ENCODE measurements at places on chromosomes 12 and 14. TPM values are rescaled to one million over a fixed set of nuclear protein-coding genes. Genes with fewer than 3 reads are reported as not detected.

DNA sequence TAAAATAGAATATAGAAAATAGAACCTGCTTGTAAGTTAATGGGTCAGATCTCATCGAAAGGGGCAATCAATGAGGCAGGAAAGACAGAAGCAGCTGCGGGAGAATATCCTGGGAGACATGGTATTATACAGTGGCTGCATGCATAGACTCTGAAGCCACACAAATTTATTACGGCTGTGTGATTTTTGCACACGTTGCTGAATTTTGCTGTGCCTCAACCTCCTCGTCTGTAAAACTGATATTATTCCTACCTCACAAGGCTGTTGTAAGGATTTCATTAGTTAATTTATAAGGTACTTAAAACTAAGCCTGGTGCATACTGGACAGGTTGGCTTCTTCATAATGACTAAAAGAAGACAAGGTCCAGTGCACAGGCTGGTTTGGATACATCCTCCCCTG, 52.3 kb downstream of the ARMH4 start:
- no peak for DNase-seq

GRCh38 chr12:18183141-18183540, 78.2 kb upstream of the PIK3C2G start:
- no peak for DNase-seq

DNA sequence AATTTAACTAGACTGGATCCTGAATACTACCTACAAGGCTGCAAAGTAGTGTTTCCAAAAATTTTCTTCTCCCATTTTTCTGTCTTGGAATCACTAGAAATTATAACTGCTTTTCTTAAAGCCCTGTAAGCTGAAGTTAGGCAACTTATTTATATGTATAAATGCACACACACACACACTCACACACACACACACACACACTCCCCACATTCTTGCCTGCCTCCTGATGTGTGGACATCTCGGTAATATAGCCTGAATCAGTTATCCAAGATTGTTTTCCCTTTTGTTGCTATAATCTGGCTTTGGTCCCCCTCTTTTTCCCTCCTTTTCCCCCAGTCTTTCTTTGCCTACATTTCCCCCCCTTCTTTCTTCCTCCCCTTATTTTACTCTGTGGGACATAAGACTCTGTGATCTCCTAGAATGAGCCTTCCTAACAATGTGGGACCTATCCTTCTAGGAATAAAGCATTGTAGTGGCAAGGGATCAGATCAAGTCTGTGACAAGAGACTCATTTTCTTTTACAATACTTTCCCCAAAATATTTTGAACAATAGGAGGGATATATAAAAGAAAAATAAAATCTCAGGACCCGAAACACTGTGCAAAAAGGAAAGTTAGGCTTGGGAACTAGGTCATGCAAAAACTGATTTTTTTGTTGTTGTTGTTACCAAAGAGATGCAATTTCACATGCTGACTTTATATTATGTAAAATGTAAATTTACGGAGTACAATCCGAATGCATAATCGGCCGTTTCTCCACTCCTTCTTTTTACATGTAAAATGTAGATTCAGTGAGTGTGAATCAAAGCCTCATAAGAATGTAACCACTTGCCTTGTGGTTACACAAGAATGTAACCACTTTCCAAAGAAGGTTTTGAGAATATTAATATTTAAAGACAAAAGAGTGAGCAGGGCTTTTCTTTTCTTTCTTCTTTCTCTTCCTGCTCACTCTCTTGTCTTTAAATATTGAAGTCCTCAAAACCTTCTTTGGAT, 26.3 kb upstream of the CD69 start:
- no peak for DNase-seq

- no peak for DNase-seq
Observed at GRCh38 chr12:50999093-50999492, 27.1 kb downstream of the SLC11A2 start.

DNA sequence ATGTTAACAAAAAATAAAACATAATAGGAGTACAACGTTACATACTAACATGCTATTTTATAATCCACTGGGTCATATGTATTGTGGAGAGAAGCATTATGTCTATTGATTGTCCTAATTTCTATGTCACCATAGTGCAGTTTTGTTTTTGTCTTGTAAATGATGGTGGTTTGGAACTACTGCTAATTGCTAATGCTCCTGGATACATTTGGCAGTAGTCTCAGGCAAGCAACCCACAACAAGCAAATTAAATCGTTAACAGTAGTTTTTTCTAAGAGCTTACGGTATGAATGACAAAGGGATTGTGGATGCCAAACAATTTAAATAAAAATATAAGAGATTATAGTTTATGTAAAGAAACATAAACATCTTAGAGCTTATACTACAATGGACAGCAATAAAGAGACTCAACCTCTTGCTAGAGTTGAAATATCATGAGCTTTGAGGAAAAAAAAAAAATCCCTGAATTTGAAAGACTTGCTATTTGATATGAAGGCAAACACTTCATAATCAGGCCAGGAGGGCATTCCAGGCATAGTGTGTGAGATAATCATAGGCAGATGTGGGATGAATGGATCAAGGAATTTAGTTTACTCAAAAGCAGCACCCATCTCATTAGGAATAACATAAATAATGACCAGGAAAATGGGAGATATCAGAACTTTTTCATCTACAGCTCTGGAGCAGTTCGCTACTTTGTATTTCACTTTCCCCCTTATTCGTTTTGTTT, 181.3 kb downstream of the CCDC59 start:
- DNase-seq = no peak

GRCh38 chr12:116247377-116247776, 30.1 kb downstream of the MED13L start:
- peak; percentile 76 for DNase-seq

Gene WDR89
- 23.5 TPM for total RNA-seq

Gene BATF
- not detected for total RNA-seq

Gene TEAD4
- 1.6 TPM for total RNA-seq

Gene NKX2-8
- not detected for total RNA-seq

Gene CREBL2
- 30.8 TPM for total RNA-seq

All from cerebellum (tissue), 4 donors.